CD4-positive, alpha-beta T cell treated with Interleukin-15 for 1 hour (primary cell): ENCODE measurements at places on chromosomes 2 and 18.

DNA sequence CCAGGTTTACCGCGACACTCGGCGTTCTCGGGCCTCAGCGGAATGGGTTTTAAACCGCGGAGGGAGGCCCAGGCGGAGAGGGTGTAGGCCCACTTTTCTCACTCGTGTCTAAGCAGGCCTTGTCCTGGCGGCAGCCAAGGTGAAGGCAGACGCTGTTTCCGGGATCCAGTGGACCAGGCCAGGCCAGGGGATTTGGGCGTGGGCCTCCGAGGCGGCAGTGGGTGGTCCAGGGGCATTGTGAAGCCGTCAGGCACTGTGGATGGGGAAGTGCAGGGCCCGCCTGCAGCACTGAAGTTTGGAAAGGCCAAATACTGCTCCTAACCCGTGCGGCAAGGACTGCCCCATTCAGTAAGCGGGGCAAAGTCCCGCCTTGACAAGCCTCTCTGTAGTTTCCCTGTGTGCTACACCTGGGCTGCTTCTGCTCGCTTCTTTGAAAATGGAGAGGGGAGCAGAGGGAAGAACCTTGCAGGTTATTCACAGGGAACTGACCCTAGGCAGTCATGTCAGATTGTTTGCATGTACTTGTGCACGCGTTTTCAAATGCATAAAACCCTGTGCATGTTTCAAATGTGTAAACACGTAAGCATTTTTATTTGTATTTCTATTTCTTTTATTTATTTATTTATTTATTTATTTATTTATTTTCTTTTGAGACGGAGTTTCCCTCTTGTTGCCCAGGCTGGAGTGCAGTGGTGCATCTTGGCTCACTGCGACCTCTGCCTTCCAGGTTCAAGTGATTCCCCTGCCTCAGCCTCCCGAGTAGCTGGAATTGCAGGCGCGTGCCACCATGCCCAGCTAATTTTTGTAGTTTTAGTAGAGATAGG, 7.5 kb upstream of the DLX2 start:
- DNase-seq = no peak

DNA sequence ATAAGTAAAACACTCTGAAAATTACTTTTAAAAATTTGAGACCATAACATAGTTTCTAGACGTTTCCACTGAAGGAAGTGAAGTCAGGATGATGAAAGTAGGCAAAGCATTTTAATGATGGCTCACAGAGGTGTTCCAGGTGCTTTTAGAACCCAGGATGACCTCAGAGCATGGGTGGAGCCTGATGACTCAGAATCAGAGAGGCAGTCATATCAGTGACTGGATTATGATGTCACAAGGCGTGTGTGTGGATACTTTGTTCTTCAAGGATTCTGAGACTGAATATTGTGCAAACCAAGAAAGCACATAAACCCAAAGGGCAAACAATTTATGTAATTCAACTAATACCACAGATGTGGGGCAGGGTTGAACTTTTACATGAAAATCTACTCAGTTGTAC, 208.0 kb upstream of the FBXO11 start:
- peak; percentile 67 for DNase-seq

DNA sequence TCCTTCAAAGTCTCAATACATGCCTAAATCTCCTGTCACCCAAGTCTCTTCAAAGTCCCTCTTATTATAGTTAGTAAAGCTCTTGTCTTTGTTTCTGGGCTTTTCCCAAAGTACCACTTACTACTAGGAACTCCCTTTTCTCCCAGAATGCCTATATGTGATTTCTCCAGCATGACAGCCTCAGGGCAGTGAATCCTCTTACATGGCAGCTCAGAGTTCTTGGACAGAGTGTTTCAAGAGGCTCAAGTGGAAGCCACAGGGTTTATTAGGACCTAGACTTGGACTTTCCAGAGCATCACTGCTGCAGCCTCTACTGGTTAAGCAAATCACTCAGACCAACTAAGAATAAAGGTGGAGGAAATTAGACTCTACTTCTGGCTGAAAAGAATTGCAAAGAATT, 98.9 kb downstream of the CSRNP3 start:
- DNase-seq = no peak

- peak; percentile 15 for DNase-seq
Measured at GRCh38 chr2:213015387-213016165, 135.8 kb downstream of the IKZF2 start.

DNA sequence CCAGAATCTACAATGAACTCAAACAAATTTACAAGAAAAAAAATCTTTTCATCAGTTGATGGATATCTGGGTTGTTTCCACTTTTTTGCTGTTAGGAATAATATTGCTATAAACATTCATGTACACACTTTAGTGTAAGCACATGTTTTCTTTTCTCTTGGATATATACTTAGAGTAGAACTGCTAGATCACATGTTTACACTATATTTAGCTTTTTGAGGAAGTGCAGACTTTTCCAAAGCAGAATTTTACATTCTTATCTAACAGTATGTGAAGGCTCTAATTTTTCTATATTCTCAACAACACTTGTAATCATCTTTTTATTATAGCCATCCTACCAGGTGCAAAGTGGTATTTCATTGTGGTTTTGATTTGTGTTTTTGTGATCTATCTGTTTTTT, 103.6 kb upstream of the RMP24 start:
- no peak for DNase-seq

DNA sequence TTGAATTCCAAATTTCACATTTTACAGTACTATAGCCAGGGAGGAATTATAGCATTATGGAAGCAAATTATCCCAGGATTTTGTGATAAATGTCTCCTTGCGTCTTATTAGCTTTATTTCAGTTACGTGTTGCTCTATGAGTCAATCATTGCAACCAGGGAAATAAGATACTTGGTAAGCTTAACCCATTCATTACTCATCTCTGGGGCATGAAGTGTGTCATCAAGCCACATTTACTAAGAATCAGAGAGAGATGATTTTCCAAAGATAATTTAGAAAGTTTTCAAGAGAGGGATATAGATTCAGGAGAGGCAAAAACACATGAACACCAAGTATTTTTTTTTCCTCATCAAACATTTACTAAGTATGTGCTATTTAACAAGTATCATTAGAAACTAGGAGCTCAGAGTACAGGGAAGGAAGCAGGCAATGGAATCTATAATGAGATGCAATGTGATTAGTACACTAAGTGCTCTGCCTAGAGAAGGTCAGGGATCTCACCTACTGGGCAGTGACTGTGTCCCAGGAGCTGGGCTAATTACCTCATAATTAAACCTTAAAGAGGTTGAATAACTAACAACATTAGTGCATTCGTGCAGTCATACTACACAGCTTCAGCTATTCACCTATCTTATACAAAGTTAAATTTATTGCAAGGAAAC, 217.8 kb upstream of the NXPH2 start:
- no peak for DNase-seq

GRCh38 chr18:63158012-63158631, 161.4 kb downstream of the BCL2 start:
- no peak for DNase-seq

- DNase-seq = no peak
Measured at GRCh38 chr2:223100061-223100511, 48.1 kb downstream of the KCNE4 start.

GRCh38 chr2:56565143-56565542, 381.4 kb downstream of the CCDC85A start:
- DNase-seq = no peak
